MG63 (cell line): ENCODE measurements at places on chromosomes 2 and 18. TPM values are rescaled to one million over a fixed set of nuclear protein-coding genes. Genes with fewer than 3 reads are reported as not detected.

DNA sequence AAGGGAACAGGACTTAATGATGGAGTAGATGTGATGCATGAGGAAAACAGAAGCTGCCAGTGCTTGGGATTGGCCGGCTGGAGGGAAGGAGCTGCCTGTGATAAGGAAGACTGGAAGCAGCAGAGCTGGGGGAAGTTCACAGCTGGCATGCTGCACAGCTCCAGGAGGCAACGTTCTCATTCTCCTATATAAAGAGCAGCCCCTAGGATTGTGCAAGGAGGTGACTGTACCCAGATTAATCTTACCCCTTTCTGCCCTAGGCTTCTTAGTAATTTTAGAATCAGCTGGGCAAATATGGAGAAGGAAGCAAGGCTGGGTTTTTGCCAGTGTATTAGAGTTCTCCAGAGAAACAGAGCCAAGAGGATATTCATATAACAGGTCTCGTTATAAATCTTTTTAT lies 155.8 kb downstream of the ALPK2 start:
- DNase-seq, result no peak

DNA sequence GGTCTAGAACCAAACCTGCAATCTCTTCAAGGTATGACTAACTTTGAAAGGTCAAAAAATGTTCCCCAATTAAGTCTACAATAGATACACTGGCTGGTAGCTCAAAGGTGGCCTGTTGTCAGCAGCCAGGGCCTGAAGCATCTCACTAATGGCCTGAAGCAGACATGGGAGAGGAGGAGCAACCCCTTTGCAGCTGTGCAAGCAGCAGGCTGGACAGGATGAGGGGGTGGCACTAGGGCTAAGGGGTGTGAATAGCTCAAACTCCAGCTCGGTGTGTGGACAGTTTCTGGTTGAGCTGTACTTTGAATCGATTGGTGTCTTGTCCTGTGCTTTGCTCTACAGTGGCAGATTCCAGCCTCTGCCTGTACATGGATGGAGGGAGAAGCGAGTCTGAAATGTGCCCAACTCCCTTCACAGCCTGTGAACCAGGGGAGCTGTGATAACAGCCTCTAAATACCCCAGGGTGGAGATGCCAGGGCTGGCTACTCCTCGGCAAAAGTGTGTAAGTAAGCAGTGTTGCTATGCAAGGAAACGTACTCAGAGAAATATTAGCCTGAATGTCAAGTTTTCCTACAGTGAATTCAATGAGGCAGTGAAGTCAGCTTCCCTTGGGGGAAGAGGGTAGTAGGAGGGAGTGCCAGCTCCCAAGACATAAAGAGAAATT lies 34.7 kb upstream of the DTNB start:
- no peak for DNase-seq

GRCh38 chr18:34965108-34965507 lies 76.1 kb upstream of the MAPRE2 start:
- no peak for DNase-seq

DNA sequence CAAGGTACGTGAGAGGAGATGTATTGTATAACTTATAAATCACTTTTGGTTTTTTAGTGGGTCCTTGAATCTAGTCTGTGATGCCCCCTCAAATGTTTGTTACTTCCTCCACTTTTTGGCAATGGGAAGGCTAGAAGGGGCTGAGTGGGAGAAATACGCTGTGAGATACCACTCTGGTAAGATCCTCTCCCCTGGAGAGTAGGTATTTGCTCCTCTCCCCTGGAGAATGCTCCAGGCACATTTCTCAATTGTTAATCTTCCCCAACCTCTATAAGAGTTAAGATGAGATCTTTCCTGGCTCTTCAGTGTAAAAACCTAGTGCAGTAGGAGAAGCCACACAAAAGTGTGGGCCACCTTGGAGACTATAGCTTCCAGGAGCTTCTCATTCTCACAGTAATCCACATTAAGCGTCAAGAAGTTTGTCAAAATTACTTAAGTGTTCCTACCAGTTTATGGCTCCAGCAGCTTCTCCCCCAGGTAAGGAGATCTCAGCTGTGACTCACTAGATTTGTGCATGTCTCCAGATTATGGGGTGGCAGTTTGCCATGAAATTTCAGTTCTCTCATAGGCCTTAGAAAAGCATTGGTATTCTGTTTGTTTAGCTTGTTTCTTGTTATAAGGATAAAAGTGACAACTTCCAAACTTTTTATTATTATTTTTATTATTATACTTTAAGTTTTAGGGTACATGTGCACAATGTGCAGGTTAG lies 182.6 kb downstream of the FSIP2 start:
- no peak for DNase-seq

- DNase-seq, result peak; percentile 63
Observed at GRCh38 chr2:162025121-162025911, 48.7 kb downstream of the DPP4 start.

DOK6 gene
- 11.2 and 11.6 TPM in 2 replicates for total RNA-seq

DNA sequence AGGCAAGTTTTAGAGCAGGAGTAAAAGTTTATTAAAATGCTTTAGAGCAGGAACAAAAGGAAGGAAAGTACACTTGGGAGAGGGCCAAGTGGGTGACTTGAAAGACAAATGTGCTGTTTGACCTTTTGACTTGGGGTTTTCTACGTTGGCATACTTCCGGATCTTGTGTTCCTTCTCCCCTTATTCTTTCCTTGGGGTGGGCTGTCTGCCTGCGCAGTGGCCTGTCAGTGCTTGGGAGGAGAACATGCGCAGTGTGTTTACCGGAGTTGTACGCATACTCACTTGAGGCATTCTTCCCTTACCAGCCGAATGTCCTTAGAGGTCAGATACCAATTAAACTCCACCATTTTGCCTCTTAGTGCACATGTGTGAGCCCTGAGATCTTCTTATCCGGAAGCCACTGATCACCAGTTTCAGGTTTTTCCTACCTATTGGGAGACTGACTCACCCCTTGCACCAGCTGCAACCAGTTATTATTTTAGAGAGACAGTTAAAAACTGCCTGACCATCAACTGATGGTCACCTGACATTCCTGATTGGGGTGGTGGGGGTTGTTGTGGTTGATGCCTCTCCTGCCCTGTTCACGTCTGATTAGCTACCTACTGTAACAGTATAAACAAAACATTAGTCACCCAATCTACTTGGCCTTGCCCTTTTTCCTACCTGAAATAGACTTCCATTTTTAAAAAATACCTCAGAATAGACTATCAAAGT lies 67.5 kb downstream of the NYAP2 start:
- DNase-seq, result no peak

RBKS gene
- 4.6 and 8.3 TPM in 2 replicates for total RNA-seq

RMND5A gene
- 27.3 and 46.6 TPM in 2 replicates for total RNA-seq

NEU2 gene
- not detected in 2 replicates for total RNA-seq

DNA sequence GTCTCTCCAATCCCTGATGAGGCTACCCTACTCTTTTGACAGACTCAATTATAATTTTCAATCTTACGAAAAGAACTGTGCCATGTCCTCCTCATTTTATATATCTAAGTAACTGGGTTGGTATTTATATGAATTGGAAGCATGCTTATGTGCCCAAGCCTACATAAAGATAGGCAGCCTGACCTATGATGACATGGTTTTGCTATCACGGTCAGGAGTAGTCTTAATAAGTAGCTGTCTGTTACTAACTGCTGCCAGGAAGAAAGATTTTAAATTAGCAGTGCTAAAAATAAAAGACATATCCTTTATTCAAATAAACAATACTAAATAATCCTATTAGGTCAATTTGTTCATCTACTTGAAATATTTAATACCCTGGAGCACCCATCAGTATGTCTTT lies 102.0 kb upstream of the DTNA start:
- DNase-seq, result no peak

GRCh38 chr18:49447810-49448745 lies 12.4 kb downstream of the DYM start:
- no peak for DNase-seq

GRCh38 chr2:69395866-69396265 lies 8.8 kb upstream of the GFPT1 start:
- DNase-seq, result no peak

GRCh38 chr18:44358402-44358801 lies 322.3 kb upstream of the SETBP1 start:
- no peak for DNase-seq

- no peak for DNase-seq
Observed at GRCh38 chr2:106921451-106921850, 35.5 kb upstream of the ST6GAL2 start.

DNA sequence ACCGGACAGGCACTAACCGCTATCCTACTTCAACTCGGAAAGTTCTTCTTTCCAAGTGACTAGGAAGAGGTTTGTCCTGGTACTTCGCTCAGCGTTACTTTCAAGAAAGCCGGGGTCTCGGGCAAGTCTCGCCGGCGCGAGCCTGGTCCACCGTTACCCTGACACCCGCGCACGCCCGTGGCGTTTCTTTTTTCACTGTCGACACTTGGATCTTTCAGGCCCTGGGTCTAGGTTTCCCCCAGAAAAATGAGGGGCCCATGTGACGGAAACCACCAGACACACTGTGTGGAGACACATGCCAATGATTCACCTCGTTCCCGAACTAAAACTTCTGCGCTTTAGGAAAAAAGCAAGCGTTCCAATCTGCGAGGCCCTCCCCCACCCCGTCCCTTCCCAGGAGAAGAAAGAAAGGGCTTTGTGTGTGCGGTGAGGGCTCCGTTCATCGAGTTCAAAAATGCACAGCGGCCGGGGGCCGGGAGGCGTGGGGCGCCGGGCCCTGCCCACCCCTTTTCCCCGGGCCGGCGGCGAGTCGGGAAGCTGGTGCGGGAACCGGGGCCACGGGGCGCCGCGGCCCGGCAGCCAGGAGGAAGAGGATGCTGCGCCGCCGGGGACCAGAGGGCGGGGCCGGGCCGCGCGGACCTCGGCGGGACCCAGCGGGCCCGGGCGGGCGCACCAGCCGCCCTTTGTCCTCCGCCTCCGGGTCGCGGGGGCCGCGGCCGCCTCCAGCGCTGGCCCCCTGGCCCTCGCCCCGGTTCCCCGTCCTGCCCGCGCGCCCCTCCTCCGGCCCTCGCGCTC lies 2.6 kb downstream of the ZNF521 start:
- DNase-seq, result peak; percentile 31

DNA sequence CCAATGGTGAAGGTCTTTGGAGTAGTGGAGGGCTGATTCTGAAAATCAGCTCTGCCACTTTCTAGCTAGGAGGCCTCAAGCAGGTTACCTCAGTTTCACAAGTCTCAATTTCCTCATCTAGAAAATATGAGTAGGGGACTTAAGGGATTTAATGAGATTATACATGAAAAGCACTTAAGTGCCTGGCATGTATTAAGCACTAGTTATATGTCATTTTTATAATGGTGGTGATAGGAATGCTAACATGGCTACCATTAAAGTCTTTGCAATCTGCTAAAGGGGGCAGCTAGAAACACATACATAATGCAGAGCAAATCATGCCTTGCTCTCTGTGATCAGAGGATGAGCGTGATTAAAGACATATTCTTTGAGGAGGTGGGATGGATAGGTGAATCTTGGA lies 640.9 kb upstream of the ZEB2 start:
- no peak for DNase-seq

- DNase-seq, result peak; percentile 84
Observed at GRCh38 chr2:205685314-205686055, 3.2 kb downstream of the NRP2 start.

- DNase-seq, result no peak
Observed at GRCh38 chr2:44295633-44296359, 20.5 kb downstream of the SLC3A1 start.

ARPC2 gene
- total RNA-seq, result 505 and 549 TPM in 2 replicates

ZNF396 gene
- 0.10 and 0.25 TPM in 2 replicates for total RNA-seq

DNA sequence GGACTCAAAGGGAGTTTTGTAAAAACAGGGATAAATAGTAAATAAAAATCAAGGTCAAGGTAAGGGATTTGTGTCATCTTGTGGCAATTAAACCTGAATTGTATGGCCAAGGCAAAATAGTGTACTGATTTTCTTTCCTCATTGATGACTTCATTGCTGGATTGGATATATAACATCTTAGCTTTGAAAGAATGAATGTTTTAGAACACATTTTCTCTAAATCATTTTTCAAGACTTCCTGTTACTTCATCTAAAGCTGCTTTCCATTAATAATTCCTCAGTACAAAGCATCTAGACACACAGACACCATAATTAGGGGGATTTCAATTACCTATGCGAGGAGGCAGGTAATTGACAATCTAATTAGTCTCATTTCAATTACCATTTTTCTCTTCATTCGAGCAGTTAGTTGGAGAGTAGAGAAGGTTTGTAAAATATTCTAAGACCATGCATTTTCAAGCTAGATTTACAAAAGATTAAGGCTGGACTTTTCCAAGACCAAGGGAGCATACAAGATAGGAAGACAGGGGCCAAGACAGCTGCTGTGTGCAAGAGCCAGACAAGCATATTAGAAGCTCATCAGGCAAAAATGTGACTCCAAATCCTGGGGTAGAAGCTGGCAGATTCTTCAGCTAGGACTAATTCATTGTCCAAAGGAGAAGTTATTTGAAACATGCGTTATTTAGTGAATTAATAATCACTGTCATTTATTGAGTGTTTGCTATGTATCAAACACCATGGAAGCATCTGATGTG lies 253.6 kb downstream of the EPHA4 start:
- no peak for DNase-seq

GRCh38 chr18:61975526-61976326 lies 82.9 kb upstream of the RNF152 start:
- DNase-seq, result no peak

- no peak for DNase-seq
Observed at GRCh38 chr2:59190518-59190917, 949.4 kb upstream of the FANCL start.

IL1B gene
- total RNA-seq, result 15.8 and 21.6 TPM in 2 replicates

DNA sequence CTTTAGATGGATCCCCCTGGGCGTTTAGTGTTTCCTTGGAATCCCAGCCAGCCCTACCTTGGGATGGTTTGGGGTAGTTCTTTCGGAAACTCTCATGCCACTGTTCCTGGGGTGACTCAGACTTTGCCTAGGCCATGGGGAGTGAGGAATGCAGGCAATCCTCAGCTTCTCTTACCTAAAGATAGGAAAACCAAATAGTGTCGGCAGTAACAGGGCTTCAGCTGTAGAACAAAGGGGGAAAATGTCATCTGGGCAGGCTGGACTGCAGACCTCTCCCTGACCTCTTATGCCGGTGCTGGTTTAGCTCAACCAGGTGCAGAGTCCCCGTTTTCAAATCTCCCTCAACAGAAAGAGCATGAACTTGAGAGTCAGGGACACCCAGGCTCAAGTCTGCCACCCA lies 252.1 kb downstream of the TSN start:
- no peak for DNase-seq

- no peak for DNase-seq
Observed at GRCh38 chr2:47251404-47251675, 96.2 kb upstream of the STPG4 start.

GRCh38 chr2:109030870-109031475 lies 42.0 kb upstream of the EDAR start:
- no peak for DNase-seq

GRCh38 chr2:184730288-184730687 lies 132.0 kb downstream of the ZNF804A start:
- no peak for DNase-seq

- DNase-seq, result peak; percentile 57
Observed at GRCh38 chr2:74587664-74588277, 33.3 kb downstream of the DOK1 start.

SERPINB8 gene
- total RNA-seq, result 2.8 and 3.9 TPM in 2 replicates

GRCh38 chr2:109123586-109124201 lies 5.3 kb upstream of the SH3RF3 start:
- DNase-seq, result no peak

- no peak for DNase-seq
Observed at GRCh38 chr2:77325395-77325794, 196.8 kb downstream of the LRRTM4 start.

- DNase-seq, result no peak
Observed at GRCh38 chr2:240299710-240300068, 135.8 kb upstream of the GPC1 start.
